ENCODE measurements at places on chromosomes 4 and X. TPM values are rescaled to one million over a fixed set of nuclear protein-coding genes. Genes with fewer than 3 reads are reported as not detected.
A peak's percentile ranks its signal among the peaks of the same experiment; 100 is the strongest.

GRCh38 chrX:137574102-137574783 is 8.3 kb downstream of the ZIC3 start:
- no peak overlapping the region for H3K27ac ChIP-seq
- no peaks in the 10 kb centered on the region for H3K36me3 ChIP-seq
- DNase-seq: no peak

DNA sequence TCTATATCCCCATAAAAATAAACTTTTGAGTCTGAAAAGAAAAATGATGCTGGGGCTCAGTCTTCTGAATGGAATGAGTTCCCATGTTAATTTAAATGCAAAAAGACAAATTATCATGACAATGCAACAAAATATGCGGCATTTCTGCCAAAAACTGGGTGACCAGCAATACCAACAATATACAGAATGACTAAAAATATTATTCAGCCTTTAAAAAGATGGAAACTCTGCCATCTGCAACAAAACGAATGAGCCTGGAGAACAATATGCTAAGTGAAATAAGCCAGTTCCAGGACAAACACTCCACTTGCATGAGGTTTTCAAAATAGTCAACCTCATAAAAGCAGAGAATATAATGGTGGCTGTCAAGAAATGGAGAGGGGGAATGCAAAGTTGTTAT is 558.5 kb downstream of the IL15 start:
- H3K27ac ChIP-seq: no peak overlapping the region
- H3K4me1 ChIP-seq: no peaks in the 10 kb centered on the region
- H3K36me3 ChIP-seq: no peaks in the 10 kb centered on the region
- H3K4me3 ChIP-seq: no peak overlapping the region

DNA sequence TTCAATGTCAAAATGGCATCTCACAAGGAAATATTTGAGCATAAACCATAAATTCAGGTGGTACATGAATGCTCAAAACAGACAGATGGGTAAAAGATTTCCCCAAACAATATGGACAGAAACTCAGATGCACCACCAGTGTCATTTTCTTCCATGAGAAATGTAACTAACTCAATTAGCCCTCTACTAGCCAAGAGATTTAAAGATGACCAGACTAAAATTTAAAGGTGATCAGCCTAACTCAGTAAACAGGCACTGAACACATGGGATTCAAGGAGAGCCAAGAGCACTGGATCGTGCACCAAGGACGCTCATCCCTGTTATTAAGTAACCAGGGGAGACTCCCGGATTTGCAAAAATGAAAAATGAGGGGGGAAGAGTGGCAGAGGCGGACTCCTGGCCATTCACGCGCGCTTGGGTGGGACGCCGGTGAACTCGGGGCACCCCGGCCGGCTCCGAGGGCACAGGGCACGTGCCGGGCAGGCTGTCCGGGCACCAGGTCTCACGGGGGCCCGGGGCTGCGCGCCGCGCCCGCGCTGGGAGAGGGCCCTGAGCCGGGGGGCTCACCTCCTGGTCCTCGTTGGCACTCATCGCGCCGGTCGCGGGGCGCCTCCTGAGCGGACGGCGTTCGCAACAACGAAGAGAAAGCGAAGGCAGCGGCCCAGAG is 490 bp downstream of the RWDD4 start:
- DNase-seq: peak; percentile 24
- H3K4me3 ChIP-seq: peak overlapping the region; percentile 61
- H3K36me3 ChIP-seq: no peaks in the 10 kb centered on the region
- peaks cover 15% of the 10 kb centered on the region for H3K4me1 ChIP-seq
- no peaks in the 10 kb centered on the region for H3K27me3 ChIP-seq

- H3K36me3 ChIP-seq: no peaks in the 10 kb centered on the region
- DNase-seq: peak; percentile 29
- no peak overlapping the region for H3K27ac ChIP-seq
- H3K27me3 ChIP-seq: no peaks in the 10 kb centered on the region
- H3K4me1 ChIP-seq: no peaks in the 10 kb centered on the region
- no peak overlapping the region for H3K4me3 ChIP-seq
These were observed 166.5 kb upstream of the PCDH7 start for GRCh38 chr4:30553706-30554105.

DNA sequence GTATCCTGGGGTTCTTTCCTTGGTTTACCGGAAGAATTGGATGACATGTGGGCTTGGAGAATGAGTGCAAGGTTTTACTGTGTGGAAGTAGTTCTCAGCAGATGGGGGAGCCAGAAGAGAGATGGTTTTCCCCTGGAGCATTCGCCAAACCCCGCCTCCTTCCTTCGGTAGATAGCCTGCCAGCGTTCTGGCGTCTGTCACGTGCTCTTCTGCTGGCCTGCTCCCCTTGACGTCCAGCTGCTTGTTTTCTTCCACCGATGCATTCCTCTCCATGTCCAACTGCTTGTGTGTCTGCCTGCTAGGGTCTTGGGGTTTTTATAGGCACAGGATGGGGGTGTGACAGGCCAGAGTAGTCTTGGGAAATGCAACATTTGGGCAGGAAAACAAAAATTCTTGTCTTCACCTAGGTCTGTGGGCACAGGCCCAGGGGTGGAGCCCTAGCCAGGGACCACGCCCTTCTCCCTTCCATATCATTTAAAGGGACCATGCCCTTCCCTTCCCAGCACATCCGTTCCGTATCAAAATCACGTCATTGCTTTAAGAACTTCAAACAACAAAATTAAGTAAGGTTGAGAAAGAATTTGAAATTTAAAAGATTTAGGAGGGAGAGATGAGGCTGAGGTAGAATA is 538.7 kb upstream of the SMIM31 start:
- no peak overlapping the region for H3K27ac ChIP-seq
- no peaks in the 10 kb centered on the region for H3K4me1 ChIP-seq
- H3K36me3 ChIP-seq: no peaks in the 10 kb centered on the region
- no peak overlapping the region for H3K4me3 ChIP-seq
- H3K27me3 ChIP-seq: no peaks in the 10 kb centered on the region
- no peak for DNase-seq

GRCh38 chr4:1795299-1796195 is 2.5 kb downstream of the FGFR3 start:
- H3K36me3 ChIP-seq: no peaks in the 10 kb centered on the region
- H3K27me3 ChIP-seq: no peaks in the 10 kb centered on the region
- peak overlapping the region; percentile 54 for H3K4me3 ChIP-seq
- H3K27ac ChIP-seq: no peak overlapping the region
- peaks cover 14% of the 10 kb centered on the region for H3K4me1 ChIP-seq
- no peak for DNase-seq

DNA sequence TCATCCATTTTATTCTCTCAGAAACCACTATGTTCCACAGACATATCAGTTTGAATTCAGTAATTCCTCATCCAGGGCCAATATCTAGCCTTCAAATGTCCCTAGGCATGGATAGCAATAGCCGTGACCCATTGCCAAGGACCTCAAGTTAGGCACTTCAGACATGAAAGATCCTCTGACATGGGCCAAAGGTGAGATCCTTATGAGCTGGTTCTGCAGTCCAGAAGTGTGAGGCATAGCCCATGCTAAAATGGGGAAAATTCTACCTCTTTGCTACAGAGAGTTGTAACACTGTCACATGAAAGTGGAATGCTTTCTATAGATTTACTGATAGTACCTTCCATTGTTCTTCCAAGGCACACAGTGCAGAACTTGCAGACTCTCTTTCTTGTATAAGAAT is 349.7 kb upstream of the GALNT7 start:
- H3K4me3 ChIP-seq: no peak overlapping the region
- no peaks in the 10 kb centered on the region for H3K27me3 ChIP-seq
- no peaks in the 10 kb centered on the region for H3K36me3 ChIP-seq
- H3K4me1 ChIP-seq: no peaks in the 10 kb centered on the region
- no peak overlapping the region for H3K27ac ChIP-seq
- DNase-seq: no peak

- no peaks in the 10 kb centered on the region for H3K27me3 ChIP-seq
- H3K27ac ChIP-seq: no peak overlapping the region
- H3K4me1 ChIP-seq: no peaks in the 10 kb centered on the region
These were observed 83.6 kb downstream of the PPP1R2C start for GRCh38 chrX:42694260-42694815.

DNA sequence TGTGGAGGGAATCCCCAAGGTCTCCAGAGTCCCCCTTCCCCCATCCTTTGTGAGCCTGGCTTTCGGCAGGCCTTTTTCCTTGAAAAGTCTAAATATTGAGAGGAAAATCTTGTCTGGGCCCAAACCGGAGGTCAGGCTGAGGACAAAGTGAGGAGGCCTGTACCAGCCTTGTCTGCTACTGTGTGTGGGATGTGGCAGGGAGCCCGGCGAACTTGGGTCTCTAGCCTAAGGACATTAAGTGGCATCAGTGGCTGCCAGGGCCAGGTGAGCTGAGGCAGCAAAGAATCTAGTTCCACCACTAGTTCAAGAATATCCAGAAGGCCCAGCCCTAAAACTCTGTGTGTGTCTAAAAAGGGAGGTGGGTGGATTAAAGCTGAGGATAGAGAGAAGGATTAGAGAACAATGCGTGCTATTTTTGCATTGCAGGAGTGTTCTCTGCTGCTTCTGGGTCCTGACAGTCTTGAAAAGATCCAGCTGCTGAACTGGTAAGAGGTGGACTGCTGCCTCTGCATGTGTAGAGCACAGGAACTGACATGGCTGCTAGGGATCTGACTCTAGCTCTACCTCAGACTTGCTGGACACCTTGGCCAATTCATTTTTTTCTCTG is 1.2 kb upstream of the AMER1 start:
- H3K27ac ChIP-seq: peak overlapping the region; percentile 88
- peak; percentile 70 for DNase-seq
- no peaks in the 10 kb centered on the region for H3K4me1 ChIP-seq
- no peaks in the 10 kb centered on the region for H3K36me3 ChIP-seq
- H3K27me3 ChIP-seq: no peaks in the 10 kb centered on the region

GRCh38 chr4:138775489-138775888 is 240.1 kb upstream of the NOCT start:
- H3K27ac ChIP-seq: peak overlapping the region; percentile 80
- no peaks in the 10 kb centered on the region for H3K36me3 ChIP-seq
- H3K27me3 ChIP-seq: no peaks in the 10 kb centered on the region

GRCh38 chr4:169945636-169946035 is 80.6 kb downstream of the MFAP3L start:
- H3K4me3 ChIP-seq: no peak overlapping the region
- DNase-seq: no peak
- no peak overlapping the region for H3K27ac ChIP-seq
- H3K36me3 ChIP-seq: no peaks in the 10 kb centered on the region

- H3K4me1 ChIP-seq: peaks cover 21% of the 10 kb centered on the region
- no peaks in the 10 kb centered on the region for H3K27me3 ChIP-seq
- H3K36me3 ChIP-seq: no peaks in the 10 kb centered on the region
- no peak for DNase-seq
- H3K27ac ChIP-seq: no peak overlapping the region
These were observed 26.2 kb upstream of the TMEM150C start for GRCh38 chr4:82587826-82588540.

GRCh38 chr4:112938461-112939058 is 110.9 kb upstream of the ANK2 start:
- no peaks in the 10 kb centered on the region for H3K27me3 ChIP-seq
- peak; percentile 19 for DNase-seq
- H3K4me1 ChIP-seq: no peaks in the 10 kb centered on the region
- no peak overlapping the region for H3K27ac ChIP-seq
- no peaks in the 10 kb centered on the region for H3K36me3 ChIP-seq
- H3K4me3 ChIP-seq: no peak overlapping the region

DNA sequence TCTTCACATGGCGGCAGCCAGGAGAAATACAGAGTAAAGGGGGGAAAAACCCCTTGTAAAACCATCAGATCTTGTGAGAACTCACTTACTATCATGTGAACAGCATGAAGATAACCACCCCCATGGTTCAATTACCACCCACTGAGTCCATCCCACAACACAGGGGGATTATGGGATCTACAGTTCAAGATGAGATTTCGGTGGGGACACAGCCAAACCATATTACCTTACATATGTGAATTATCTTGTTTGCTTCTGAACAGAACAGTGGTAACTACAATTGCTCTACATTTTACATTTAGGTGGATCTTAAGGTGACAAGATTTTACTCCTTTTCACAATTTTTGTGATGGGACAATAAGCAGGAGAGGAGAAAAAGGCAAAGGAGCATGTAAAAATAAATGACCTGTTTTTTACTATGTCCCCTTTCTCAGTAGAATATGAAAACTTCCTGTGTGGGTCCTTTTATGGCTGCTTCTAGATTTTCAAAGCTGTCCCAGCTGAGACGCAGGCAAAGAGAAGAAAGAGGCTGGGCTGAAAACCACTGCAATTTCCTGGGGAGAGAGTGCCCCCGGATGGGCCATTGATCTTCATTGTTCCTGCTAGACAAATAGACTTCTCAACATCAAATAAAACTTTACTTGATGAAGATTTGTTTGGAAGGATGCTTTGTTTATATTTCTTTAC is 45.9 kb upstream of the PGM2 start:
- no peaks in the 10 kb centered on the region for H3K27me3 ChIP-seq
- H3K4me3 ChIP-seq: no peak overlapping the region
- H3K4me1 ChIP-seq: no peaks in the 10 kb centered on the region
- no peak overlapping the region for H3K27ac ChIP-seq
- H3K36me3 ChIP-seq: no peaks in the 10 kb centered on the region

DNA sequence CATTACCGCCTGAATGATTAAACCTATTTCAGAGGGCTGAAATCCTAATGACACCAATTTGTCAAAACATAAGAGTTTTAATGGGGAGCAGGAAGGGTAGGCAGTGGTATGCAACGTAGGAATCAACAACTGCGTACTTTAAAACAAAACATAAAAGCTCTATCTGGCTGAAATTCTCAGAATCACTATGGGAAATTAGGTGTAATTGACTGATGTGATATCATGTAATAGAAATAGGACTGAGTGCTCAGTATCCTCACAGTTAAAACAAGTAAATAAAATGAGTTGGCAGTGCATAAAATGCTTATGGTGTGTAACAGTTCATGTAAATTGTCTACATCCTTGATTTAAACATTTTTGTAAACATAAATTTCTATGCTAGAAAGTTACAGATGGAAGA is 13.6 kb upstream of the IGSF1 start:
- no peaks in the 10 kb centered on the region for H3K27me3 ChIP-seq
- DNase-seq: no peak
- H3K36me3 ChIP-seq: no peaks in the 10 kb centered on the region
- no peaks in the 10 kb centered on the region for H3K4me1 ChIP-seq
- no peak overlapping the region for H3K4me3 ChIP-seq

GRCh38 chrX:33160273-33160672 is 51.1 kb downstream of the DMD start:
- H3K4me3 ChIP-seq: no peak overlapping the region
- H3K4me1 ChIP-seq: no peaks in the 10 kb centered on the region
- no peak overlapping the region for H3K27ac ChIP-seq
- no peaks in the 10 kb centered on the region for H3K27me3 ChIP-seq

DNA sequence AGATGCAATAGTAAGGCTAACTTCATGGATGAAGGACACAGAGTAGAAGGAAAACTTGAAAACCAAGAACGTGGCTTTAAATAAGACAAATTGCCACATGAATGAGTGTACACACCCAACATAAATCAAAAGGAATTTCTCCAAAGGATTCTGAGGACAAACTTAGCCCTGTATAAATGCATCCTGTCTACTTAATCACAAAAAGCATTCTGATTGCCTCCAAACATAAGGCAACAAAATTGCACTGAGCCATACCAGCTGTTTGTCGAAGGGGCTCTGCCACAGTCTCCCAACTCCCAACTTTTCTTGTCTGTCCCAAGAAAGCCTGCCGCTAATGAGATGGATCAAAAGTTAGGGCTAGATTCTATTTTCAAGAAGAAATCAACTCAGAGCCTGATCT is 194.3 kb downstream of the SOWAHB start:
- no peak for DNase-seq
- H3K4me1 ChIP-seq: peaks cover 6% of the 10 kb centered on the region
- no peak overlapping the region for H3K4me3 ChIP-seq
- H3K27ac ChIP-seq: no peak overlapping the region
- H3K27me3 ChIP-seq: no peaks in the 10 kb centered on the region

Gene DCAF8L2
- not detected for polyA plus RNA-seq

Gene COX7B2
- not detected for polyA plus RNA-seq

Gene SNCA
- 127 TPM for polyA plus RNA-seq

Gene EMCN
- 0.28 TPM for polyA plus RNA-seq

Gene GATA1
- polyA plus RNA-seq: 0.15 TPM

Gene HTR2C
- polyA plus RNA-seq: 0.76 TPM

Gene SSX4B
- polyA plus RNA-seq: not detected

Gene CRLF2
- polyA plus RNA-seq: not detected

Gene ITIH6
- not detected for polyA plus RNA-seq

Gene GRIA2
- not detected for polyA plus RNA-seq
